T-cell (primary cell): ENCODE measurements at places on chromosomes 2 and 18.
A peak's percentile ranks its signal among the peaks of the same experiment; 100 is the strongest.

- DNase-seq, result no peak
Observed at GRCh38 chr2:128466376-128466775, 147.7 kb upstream of the HS6ST1 start.

GRCh38 chr2:173858291-173858731, 106.9 kb downstream of the SP3 start:
- no peak for DNase-seq

GRCh38 chr2:168430431-168430830, 25.6 kb upstream of the CERS6 start:
- no peak for DNase-seq

DNA sequence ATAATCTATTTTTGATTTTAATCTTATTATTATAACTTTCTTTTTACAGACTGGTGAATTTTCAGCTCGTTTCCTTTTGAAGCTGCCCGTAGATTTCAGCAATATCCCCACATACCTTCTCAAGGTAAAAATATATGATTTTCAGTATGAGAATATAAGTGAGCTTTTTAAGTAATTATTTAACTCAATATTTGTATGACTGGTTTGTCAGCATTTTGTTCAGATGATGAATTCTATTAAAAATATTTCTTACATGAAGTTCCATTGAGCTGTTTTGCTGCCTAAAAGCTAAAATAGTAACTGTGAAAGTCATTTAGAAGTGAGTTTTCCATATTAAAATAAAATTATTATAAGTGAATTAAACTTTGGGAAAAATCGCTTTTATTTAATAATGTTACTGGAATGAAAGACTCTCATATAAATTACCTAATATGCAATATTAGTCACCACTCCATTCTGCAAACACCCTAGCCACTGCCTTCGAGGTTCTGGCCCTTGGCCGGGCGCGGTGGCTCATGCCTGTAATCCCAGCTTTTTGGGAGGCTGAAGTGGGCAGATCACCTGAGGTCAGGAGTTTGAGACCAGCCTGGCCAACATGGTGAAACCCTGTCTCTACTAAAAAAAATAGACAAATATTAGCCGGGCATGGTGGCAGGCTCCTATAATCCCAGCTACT, 155.3 kb downstream of the BABAM2 start:
- DNase-seq, result no peak

- DNase-seq, result no peak
Observed at GRCh38 chr2:231364961-231365810, 30.3 kb upstream of the B3GNT7 start.

- peak; percentile 11 for DNase-seq
Observed at GRCh38 chr18:13726972-13727331, 479 bp downstream of the RNMT start.

GRCh38 chr2:209424199-209424701, 403 bp downstream of the MAP2 start:
- DNase-seq, result no peak

DNA sequence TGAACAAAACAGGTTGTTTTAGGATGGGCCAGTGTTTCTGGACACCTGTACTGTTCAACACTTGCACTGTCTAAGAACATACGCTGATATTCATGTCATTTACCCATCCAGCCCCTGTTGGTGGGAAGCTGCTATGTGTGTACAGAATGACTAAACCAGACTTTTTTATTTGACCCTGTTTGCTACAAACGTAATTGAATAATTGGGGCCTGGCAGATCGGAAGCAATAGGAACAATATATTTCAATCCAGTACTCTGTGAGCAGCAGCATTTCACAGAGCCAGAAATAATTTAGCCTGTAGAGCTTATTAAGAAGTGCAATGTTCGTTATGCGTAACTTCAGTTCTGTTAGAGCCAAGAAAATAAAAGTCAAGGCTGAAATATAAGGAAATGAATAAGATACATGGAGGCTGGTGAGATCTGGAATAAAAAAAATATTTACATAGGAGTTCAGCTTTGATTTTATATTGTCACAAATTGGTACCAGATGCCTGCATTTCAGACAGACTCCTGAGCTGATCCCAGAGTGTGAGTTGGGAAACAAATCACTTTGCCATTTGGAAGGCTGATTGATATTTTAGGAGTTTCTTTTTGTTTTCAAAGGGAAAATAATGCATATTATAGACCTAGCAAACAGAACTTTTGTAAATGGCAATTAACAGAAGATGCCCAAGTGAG, 19.7 kb downstream of the CABLES1 start:
- DNase-seq, result no peak

DNA sequence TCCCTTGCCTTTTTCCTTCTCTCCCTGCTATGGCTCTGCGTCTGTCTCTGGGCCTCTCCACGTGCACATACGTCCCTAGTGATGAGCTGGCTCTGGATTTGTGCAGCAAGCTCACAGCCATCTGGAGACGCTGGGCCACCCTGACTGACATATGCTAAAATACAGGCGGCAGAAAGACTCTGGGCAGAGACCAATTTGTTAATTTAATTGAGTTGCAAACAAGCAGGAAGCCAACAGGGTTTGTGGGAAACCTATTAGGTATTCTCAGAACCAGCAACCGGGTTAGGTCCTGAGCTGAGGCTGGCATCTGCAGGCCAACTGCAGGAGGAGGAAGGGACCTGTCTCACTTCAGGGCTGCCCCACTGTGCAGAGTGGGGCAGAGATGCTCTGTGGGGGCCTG, 53.5 kb upstream of the SMAD2 start:
- DNase-seq, result no peak

DNA sequence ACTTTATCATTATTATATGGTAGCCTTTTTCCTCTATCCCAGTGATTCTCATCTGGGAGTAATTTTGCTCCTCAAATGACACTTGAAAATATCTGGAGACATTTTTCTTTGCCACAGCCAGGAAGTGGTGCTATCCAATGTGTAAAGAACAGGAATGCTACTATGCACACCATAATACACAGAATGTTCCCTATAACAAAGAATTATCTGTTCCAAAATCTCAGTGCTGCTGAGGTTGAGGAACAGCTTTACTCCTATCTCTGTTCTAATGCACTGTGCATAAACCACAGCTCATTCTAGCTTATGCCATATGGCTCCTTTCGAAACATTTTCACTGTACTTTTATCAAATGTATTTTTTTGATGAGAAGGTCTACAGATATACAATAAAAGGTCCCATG, 1231.2 kb upstream of the CELF4 start:
- no peak for DNase-seq

DNA sequence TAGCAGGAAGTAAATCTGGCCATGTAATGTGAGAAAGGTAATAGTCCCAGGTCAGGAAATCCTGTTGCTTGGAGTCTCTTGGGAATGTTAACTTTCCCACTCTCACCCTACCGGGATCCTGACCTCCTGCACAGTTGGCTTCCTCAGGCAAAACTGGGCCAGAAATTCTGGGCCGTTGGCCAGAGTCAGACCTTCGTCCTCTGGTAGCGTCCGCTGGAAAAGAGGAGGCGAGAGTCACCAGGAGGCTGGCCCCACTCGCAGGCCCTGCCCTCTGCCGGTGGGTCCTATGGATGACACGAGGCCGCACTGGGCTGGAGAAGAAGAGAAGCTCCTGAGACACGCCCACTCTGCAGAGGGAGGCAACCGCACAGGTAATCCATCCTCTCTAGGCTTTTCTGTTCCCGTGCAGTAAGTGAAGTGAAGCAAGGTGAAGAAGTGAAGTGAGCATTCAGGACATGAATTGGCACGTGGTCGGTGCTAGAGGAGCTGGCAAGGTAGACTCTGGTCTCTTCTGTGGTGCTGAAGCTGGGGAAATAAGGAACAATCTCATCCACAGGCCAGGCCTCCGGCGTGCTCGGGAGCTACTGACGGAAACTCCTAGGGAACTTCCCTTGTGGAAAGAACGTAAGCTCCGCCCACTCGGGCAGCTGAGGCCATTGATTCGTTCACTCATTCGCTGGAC, 182.7 kb upstream of the GLI2 start:
- no peak for DNase-seq

GRCh38 chr18:59140302-59140885, 710 bp downstream of the SEC11C start:
- no peak for DNase-seq

DNA sequence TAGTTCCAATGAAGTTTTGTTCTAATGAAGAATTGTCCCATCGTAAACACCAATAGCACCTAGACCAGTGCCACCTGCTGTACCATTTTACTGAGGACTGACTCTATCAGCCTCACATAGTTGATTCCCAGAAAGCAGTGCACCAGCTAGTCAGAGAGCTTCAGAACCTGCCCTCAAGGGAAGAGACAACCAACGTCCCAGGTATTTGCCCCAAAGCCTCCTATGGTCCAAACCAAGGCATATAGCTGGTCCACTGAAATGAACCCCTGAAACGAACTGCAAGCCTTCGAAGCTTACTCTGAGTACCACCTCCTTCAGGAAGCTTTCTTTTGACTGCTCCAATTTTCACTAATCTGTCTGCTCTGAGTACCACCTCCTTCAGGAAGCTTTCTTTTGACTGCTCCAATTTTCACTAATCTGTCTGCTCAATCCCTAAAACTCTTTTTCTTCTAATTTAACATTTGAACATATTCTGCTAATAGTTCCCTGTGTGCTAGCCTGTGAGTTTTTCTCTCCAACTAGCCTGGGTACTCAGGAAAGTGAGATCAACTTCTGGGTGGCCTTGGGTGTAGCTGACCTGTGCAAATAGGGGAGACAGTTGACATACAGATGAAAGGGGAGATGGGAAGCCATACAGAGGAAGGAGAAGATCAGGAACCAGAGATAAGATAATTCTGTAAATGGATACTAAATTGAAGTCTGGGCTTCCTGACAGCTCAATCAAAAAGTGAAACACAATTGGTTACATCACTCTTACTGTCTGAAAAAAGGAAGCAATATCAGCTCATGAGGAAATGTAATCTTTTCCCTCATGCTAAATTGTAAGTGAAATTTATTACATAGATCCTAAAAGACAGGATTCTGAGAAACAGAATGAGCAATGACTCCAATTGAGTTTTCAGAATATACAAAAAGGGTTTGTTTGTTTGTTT, 33.5 kb upstream of the EML4 start:
- DNase-seq, result no peak

DNA sequence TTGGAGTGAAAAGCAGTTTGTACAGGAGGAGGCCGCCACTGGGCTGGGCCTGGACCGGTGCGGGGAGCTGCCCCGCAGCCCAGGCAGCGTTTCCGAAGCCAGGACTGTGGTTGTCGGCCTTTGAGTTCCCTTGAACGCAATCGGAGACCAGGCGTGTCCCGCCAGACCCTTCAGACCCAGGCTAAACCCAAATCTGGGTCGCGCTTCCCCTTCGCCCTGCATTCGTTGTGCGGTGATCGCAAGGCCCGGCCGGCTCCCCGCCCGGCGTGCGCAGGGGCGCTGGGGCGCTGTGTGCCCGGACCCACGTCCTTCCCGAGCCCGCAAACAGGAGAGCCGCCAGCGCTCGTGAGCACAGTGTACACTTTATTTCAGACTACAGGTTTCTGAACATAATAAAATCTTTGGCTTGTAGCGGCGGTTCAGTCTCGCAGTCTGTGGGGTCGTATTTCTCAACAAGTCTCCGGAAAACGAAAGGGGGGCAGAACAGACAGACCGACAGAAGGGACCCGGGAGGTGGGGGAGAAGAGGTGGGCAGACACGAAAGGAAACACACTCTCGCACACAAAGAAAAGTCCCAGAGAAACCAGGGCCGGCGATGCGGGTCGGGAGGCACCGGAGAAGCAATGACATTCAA, 5.5 kb downstream of the EN1 start:
- DNase-seq, result no peak

- DNase-seq, result no peak
Observed at GRCh38 chr18:49639643-49640391, 78.0 kb downstream of the LIPG start.

GRCh38 chr2:163665051-163665450, 70.8 kb downstream of the FIGN start:
- no peak for DNase-seq

- DNase-seq, result no peak
Observed at GRCh38 chr2:7829241-7829640, 852.6 kb upstream of the ID2 start.

DNA sequence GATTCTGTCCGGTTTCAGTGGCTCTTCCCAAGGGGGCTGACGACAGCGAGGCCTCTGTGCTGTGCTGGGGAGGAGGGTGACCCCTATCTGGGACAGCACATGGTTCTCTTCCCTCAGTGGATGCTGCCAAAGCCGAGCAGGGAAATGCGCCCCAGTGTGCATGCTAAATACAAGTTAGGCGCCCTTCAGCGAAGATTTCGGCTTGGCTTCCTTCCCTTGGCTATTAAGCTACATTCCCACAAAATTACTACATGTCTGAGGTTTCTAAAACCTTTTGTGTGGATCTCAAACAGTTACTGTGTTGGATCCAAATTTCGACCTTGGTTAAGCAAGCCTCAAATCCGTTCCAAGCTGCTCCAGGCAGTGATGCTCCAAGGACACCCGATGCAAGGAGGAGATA, 440.3 kb downstream of the NRXN1 start:
- no peak for DNase-seq

- DNase-seq, result no peak
Observed at GRCh38 chr2:76640905-76641304, 881.3 kb downstream of the LRRTM4 start.

DNA sequence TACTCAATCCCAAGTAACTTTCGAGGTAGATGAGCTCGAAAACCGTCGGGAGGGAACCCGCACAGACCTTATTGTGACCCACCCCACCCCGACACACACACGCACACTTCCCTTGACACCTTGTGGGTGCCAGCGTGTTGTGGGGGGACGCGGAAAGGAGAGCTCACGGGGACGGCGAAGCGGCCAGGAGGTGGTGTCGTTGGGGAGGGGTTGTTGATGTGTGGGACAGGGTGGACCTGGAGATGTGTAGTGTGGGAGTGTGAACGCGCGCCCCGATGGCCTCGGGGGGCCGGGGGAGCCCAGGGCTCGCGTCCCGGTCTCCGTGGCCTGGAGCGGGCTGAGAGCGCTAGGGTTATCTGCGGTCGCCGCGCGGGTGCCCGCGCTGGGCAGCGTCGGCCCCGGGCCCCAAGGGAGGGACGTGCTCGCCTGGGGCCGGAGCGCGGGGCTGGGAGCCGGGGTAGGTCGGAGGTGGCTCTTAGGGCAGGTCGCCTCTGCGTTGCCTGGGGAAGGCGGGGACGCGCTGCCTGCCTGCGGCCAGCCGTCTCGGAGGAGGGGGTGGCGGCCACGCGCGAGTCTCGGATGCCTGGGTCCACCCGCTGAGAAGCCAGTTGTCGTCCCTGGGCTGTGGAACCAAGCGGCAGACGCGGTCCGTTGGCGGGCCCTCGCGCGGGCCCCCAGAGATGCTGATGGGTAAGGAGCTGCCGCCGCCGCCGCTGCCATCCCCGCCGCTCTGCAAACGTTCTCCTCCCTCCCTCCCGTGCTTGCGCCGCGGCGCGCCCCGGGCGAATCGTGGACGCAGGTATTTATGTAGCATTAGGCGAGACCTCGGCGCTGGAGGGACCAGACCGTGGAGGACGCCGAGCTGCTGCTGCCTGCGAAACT, 1.6 kb downstream of the KLHL29 start:
- no peak for DNase-seq

GRCh38 chr18:3062798-3063680, 50.1 kb upstream of the LPIN2 start:
- peak; percentile 71 for DNase-seq
